Ascending aorta (tissue), 2 donors: ENCODE measurements at places on chromosomes 3 and 15.

- H3K27me3 ChIP-seq = no peaks in the 10 kb centered on the region
- H3K27ac ChIP-seq = no peak within 1 kb of the TSS
- H3K4me3 ChIP-seq = peak within 1 kb of the TSS; percentile 44
- DNase-seq = peak; percentile 82
- H3K4me1 ChIP-seq = no peaks in the 10 kb centered on the region
Measured at GRCh38 chr3:167380004-167380689, at the start of gene ZBBX. ZBBX (minus strand) TSS chr3:167380297; CDS start chr3:167372901, 7,396 bp downstream.

GRCh38 chr3:33718595-33718907 lies 497 bp upstream of the CLASP2 start:
- DNase-seq = no peak
- no peaks in the 10 kb centered on the region for H3K27me3 ChIP-seq
- no peaks in the 10 kb centered on the region for H3K36me3 ChIP-seq
- H3K27ac ChIP-seq = peak overlapping the region; percentile 99

DNA sequence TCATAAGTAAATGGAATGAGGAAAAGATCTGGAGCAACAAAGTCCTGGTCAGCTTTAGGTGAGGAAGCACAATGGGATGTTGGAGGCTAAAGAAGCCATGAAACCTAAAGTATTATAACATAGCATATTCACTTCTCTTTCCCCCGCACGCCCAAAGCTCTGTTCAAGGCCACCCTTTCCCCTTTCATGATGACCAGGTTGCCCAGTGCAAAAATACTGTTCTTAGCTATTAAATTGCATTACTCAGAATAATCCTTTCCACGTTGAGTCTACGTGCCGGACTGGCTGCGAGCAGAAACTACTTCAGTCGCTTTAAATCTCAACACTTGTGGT lies 589 bp upstream of the MAPKBP1 start:
- peak overlapping the region; percentile 90 for H3K27ac ChIP-seq
- H3K4me1 ChIP-seq = peaks cover 30% of the 10 kb centered on the region
- H3K4me3 ChIP-seq = peak overlapping the region; percentile 73
- no peaks in the 10 kb centered on the region for H3K36me3 ChIP-seq

GRCh38 chr3:51311055-51311454 lies 74.0 kb upstream of the MANF start:
- no peak overlapping the region for H3K27ac ChIP-seq
- H3K4me3 ChIP-seq = no peak overlapping the region
- H3K4me1 ChIP-seq = no peaks in the 10 kb centered on the region
- no peaks in the 10 kb centered on the region for H3K27me3 ChIP-seq
- no peak for DNase-seq
- no peaks in the 10 kb centered on the region for H3K36me3 ChIP-seq

- H3K27ac ChIP-seq = no peak overlapping the region
- no peaks in the 10 kb centered on the region for H3K27me3 ChIP-seq
- H3K36me3 ChIP-seq = no peaks in the 10 kb centered on the region
Measured at GRCh38 chr15:83462026-83462425, 14.9 kb downstream of the SH3GL3 start.

- no peaks in the 10 kb centered on the region for H3K36me3 ChIP-seq
- H3K27ac ChIP-seq = no peak overlapping the region
- H3K4me3 ChIP-seq = no peak overlapping the region
- H3K27me3 ChIP-seq = no peaks in the 10 kb centered on the region
- no peaks in the 10 kb centered on the region for H3K4me1 ChIP-seq
Measured at GRCh38 chr15:78702609-78703333, 61.8 kb upstream of the CHRNB4 start.

GRCh38 chr3:191358929-191359328 lies 28.6 kb upstream of the UTS2B start:
- no peak overlapping the region for H3K27ac ChIP-seq
- DNase-seq = no peak
- no peaks in the 10 kb centered on the region for H3K27me3 ChIP-seq
- H3K4me3 ChIP-seq = no peak overlapping the region
- H3K36me3 ChIP-seq = peaks cover 13% of the 10 kb centered on the region

GRCh38 chr3:149615731-149616221 lies 42.0 kb downstream of the WWTR1 start:
- no peak for DNase-seq
- peak overlapping the region; percentile 86 for H3K27ac ChIP-seq
- H3K36me3 ChIP-seq = no peaks in the 10 kb centered on the region
- no peaks in the 10 kb centered on the region for H3K27me3 ChIP-seq
- no peak overlapping the region for H3K4me3 ChIP-seq

DNA sequence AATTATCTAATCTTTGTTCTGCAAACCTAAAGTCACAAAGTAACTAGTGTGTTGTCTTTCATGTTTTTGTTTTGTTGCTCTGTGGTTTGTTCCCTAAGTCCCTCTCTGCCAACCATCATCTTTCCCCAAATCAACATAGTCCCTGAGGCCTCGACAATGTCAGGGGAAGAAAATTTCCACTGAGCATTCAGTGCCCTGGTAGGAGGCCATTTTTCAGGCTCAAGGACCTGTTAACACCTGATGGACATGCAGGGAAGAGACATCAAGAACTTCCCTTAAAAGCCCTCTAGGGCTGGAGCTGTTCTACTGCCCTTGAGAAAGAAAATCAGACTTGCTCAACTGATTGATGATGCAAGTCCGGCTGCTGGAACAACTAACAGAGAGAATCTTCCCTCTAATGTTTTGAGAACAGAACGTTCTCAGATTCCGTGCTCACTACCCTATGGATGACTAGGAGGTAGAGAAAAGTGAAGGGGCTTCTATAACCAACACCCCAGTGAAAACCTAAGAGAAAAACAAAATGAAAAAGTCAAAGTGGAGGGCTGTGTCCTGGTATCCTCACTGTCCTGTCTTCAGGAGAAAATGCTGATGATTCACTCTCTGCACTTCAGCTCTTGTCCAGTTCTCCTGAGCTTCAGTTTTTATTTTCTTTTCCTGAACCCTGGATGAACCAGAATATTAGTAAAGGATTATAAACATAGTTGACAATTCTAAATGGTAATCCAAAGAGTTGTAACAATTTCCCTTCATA lies 373.1 kb downstream of the FOXP1 start:
- H3K36me3 ChIP-seq = no peaks in the 10 kb centered on the region
- DNase-seq = peak; percentile 82
- H3K4me1 ChIP-seq = peaks cover 45% of the 10 kb centered on the region
- H3K27ac ChIP-seq = peak overlapping the region; percentile 70

DNA sequence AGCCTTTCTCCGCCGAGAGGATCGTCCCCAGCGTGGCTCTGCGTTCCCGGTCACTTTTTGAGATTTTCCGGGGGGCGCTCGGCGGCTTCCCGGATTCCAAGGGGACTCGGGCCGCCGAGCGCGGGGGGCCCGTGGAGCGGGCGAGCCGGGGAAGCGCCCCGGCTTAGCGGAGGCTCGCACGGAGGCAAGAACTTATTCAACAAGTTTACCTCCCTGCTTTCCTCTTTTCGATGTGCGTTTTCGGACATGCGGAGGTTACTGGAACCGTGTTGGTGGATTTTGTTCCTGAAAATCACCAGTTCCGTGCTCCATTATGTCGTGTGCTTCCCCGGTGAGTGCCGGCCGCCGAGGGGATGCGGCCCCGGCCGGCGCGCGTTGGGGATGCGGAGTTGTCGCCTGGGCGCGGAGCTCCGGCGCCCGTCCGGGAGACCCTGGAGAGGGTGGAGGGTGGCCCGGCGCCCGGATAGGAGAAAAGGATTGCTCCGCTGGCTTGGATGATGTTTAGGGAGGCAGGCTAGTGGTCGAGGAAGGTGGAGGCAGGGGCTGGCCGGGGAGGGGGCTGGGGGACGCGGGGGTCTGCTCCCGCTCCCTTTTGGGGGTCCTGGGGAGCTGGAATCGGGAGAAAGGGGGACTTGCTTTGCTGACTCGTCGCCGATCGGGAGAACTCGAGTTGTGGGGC lies 810 bp downstream of the PTPRG start:
- H3K27me3 ChIP-seq = no peaks in the 10 kb centered on the region
- H3K4me1 ChIP-seq = peaks cover 10% of the 10 kb centered on the region
- no peaks in the 10 kb centered on the region for H3K36me3 ChIP-seq
- H3K27ac ChIP-seq = peak overlapping the region; percentile 96

DNA sequence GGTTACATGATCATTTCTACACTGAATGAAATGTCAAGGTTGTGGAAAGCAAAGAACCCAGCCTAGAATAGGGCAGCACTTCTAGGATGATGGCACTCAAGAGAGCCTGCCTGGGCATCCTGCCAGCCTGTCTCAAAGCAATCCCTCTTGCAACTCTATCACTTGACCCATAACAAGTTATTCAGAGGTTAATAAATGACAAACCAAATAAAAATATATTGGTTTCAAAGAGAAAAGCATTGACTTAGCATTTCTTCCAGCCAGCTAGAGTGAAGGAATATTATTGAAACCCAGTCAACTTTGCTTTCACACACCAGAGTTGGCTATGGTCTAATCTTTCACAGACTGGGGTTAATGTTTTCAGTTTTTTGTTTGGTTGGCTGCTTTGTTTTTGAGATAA lies 214.6 kb upstream of the UBE2E2 start:
- H3K4me1 ChIP-seq = no peaks in the 10 kb centered on the region
- no peak for DNase-seq
- H3K36me3 ChIP-seq = no peaks in the 10 kb centered on the region
- no peak overlapping the region for H3K4me3 ChIP-seq
- no peaks in the 10 kb centered on the region for H3K27me3 ChIP-seq
- H3K27ac ChIP-seq = no peak overlapping the region

GRCh38 chr3:81033684-81034083 lies 727.8 kb downstream of the GBE1 start:
- no peaks in the 10 kb centered on the region for H3K4me1 ChIP-seq
- H3K36me3 ChIP-seq = no peaks in the 10 kb centered on the region
- H3K27me3 ChIP-seq = no peaks in the 10 kb centered on the region
- H3K4me3 ChIP-seq = no peak overlapping the region
- H3K27ac ChIP-seq = no peak overlapping the region
- no peak for DNase-seq

GRCh38 chr15:44075535-44075934 lies 119.5 kb downstream of the FRMD5 start:
- H3K27ac ChIP-seq = no peak overlapping the region
- H3K4me3 ChIP-seq = no peak overlapping the region
- no peaks in the 10 kb centered on the region for H3K27me3 ChIP-seq
- no peaks in the 10 kb centered on the region for H3K36me3 ChIP-seq

DNA sequence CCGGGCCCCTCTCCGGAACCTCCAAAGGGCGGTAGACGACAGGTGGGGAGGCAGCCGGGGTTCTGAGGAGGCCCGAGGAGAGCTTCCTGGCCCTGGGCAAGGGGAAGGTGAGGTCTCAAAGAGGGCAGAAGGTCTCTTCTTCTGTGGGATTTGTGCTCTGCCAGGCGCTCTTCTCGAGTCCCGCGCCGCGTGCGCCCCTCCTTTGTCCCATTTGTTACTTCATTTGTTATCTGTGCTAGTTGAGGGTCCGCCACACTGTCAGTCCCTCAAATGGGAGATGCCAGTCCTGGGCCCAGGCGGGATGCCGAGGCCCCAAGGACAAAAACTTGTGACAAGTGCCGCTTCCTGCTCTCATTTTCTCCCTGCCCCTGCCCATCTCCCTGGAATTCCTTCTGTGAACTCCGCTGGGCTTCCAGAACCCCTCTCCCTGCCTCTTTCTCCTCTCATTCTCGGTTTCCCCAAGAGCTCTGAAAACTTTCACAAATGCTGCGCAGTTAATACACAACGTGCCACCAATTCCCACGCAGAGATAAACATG lies 1.5 kb downstream of the ST8SIA2 start:
- H3K27ac ChIP-seq = no peak overlapping the region
- H3K4me1 ChIP-seq = no peaks in the 10 kb centered on the region
- no peak overlapping the region for H3K4me3 ChIP-seq
- no peaks in the 10 kb centered on the region for H3K27me3 ChIP-seq

DNA sequence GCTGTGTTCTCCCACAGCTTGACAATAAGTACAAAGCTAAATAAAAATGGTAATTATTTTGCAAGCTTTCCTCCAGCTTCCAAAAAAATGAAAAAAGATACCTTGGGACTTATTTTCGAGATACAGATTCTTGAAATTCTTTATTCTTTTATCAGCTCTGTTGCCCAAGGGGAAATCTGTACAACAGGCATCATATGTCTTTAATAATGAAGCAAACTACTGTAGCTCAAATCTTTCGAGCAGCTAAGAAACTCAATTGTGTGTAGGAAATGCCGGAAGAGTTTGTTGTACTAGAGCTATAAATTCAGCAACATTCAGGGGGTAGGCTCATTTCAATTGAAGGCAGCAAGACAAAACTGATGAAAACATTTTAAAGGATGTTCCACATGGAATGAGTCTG lies 297.7 kb downstream of the GBE1 start:
- H3K4me3 ChIP-seq = no peak overlapping the region
- no peak overlapping the region for H3K27ac ChIP-seq
- H3K4me1 ChIP-seq = no peaks in the 10 kb centered on the region

GRCh38 chr3:25540273-25540672 lies 112.2 kb downstream of the RARB start:
- H3K4me3 ChIP-seq = no peak overlapping the region
- no peaks in the 10 kb centered on the region for H3K4me1 ChIP-seq
- H3K27ac ChIP-seq = no peak overlapping the region
- DNase-seq = no peak
- H3K36me3 ChIP-seq = no peaks in the 10 kb centered on the region

GRCh38 chr3:46709157-46709654 lies 8.0 kb downstream of the TMIE start:
- no peaks in the 10 kb centered on the region for H3K4me1 ChIP-seq
- H3K36me3 ChIP-seq = no peaks in the 10 kb centered on the region
- DNase-seq = peak; percentile 54

DNA sequence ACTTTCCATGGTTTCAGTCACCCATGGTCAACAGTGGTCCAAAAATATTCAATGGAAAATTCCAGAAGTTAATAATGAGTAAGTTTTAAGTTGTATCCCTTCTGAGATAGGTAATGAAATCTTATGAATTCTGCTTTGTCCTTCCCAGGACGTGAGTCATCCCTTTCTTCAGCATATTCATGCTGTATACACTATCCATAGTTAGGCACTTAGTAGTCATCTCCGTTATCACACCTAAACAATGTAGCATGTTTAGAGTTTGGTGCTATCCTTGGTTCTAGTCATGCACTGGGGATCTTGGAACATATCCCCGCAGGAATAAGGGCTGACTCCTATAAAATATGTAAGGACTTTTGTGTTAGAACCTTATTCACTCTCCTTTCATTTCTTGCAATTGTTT lies 153.2 kb downstream of the UNC13C start:
- no peak overlapping the region for H3K27ac ChIP-seq
- H3K27me3 ChIP-seq = no peaks in the 10 kb centered on the region
- no peak for DNase-seq
- no peaks in the 10 kb centered on the region for H3K4me1 ChIP-seq
- H3K36me3 ChIP-seq = no peaks in the 10 kb centered on the region

- H3K27ac ChIP-seq = no peak overlapping the region
- no peak overlapping the region for H3K4me3 ChIP-seq
- H3K36me3 ChIP-seq = no peaks in the 10 kb centered on the region
Measured at GRCh38 chr3:152104847-152105415, 163.8 kb upstream of the MBNL1 start.

GRCh38 chr3:194596906-194597305 lies 36.3 kb downstream of the TMEM44 start:
- H3K4me3 ChIP-seq = no peak overlapping the region
- no peak for DNase-seq
- no peaks in the 10 kb centered on the region for H3K36me3 ChIP-seq
- no peaks in the 10 kb centered on the region for H3K27me3 ChIP-seq
- no peak overlapping the region for H3K27ac ChIP-seq
